ENCODE measurements at places on chromosomes 2 and 18.

DNA sequence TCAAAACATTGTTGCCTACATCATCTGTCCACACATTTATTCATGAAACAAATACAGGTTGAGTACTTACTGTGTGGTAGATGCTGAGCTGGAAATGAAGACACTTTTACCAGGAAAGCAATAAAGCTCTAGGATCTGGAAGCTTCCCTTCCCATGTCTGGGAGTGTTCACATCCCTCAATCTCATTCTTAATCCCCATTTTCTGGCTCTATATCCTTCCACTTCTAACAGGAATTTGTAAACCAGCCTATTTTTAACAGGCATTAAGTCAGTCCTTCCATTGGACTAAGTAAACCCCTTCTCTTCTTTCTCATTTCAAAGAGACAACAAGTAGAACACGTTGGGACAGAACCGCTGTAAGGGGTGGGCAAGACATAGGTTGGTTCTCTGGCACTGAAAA is 589.5 kb downstream of the ARHGAP15 start:
- no peak for DNase-seq

GRCh38 chr2:54041135-54041534 is 70.3 kb upstream of the PSME4 start:
- no peak for DNase-seq

GRCh38 chr2:221999717-222000116 is 299.1 kb downstream of the PAX3 start:
- DNase-seq, result no peak

GRCh38 chr2:206260188-206261012 is 14.1 kb upstream of the ZDBF2 start:
- DNase-seq, result no peak

DNA sequence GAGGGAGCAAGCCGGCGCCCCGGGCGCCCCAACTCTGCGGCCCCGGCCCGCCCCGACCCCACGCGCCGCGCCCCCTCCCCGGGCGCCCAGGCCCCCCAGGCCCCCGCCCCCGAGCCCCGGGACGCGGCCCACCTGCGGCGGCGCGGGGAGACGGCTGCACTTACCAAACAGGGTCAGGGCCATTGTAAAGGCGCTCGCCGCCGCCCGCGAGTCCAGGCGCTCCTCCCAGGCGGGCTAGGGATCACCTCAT is 526 bp downstream of the CHN1 start:
- DNase-seq, result no peak

DNA sequence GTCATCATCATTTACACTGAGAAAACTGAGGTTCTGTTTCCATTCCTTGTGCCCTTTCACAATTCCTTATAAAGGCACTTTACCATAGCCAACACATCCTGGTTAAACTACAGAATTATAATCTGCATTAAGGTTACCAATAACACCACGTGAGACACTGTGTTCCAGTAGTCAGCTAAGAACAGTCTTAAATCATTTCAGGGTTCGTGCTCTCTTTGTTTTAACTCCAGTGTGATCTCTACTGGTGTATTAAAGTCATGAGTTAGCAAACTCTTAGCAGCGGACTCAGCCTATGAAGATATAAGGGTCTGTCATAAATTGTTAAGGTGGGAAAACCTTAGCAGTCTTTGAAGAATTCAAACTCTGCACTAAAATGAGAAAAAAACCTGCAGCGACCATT is 53.0 kb downstream of the TCF4 start:
- DNase-seq, result no peak

GRCh38 chr2:216774620-216775019 is 79.3 kb upstream of the IGFBP5 start:
- no peak for DNase-seq

DNA sequence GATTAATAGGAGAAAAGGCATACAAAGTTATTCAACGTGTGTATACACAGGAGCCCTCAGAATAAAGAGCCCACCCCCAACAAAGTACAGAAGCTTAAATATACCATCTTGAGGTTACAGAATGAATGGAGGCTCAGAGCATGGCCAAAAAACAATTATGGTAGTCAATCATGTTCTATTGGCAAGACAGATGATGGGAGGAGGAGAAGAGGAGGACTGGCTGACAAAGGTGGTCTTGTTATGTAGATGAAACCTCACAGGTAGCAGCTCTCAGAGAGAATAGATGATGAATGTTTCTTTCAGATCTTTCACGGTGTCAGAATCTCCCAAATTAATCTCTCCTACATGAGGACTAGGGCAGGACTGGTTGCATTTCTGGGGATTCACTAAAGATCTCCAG is 66.0 kb downstream of the ARL4C start:
- DNase-seq, result no peak

Data from right kidney (tissue), 9 donors.